ENCODE measurements at places on chromosomes 3 and 15. TPM values are rescaled to one million over a fixed set of nuclear protein-coding genes. Genes with fewer than 3 reads are reported as not detected.

The PLA2G4B gene
- total RNA-seq: 0.32 TPM

The STRIT1 gene
- not detected for total RNA-seq

The SH3GL3 gene
- total RNA-seq: not detected

The SLC7A14 gene
- total RNA-seq: 2.0 TPM

The WDR72 gene
- not detected for total RNA-seq

The TIPARP gene
- total RNA-seq: 43.9 TPM

The MAP1A gene
- 9.2 TPM for total RNA-seq

The PLSCR2 gene
- not detected for total RNA-seq

The SLC26A6 gene
- 40.6 TPM for total RNA-seq

The DUOXA2 gene
- total RNA-seq: not detected

All from cardiac atrium fibroblast (primary cell).